ENCODE measurements at places on chromosomes 3 and 15.

DNA sequence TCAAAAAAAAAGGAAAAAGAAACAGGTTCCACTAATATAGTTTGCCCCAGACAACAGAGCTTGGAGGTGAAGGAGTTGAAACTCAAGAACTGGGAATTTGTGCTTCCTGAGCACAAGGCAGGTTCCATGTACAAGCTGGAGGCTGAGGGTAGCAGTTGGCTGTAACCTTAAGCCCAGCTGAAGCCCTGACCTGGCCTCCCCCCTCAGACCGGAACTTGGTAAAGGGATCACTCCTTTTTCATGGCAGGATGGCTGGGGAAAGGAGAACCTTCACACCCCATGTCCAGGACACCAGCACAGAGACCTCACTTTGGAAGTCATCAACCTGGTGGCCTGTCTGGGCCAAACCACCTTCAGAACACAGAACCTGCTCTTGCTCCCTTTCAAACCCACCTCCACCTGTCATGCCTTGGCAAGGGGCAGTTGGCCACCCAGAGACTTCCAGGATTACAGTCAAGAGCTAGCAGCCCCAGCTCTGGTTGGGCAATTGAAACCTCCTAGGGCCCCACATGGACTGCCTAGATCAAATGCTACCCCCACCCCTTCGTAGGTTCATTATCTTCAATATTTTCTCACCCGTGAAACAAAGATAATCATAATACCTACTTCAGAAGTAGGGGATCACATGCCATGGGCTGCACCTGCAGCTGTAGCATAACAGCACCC lies 3.5 kb downstream of the RPL29 start:
- no peak for DNase-seq

GRCh38 chr3:123102826-123103225 lies 36.0 kb downstream of the PDIA5 start:
- no peak for DNase-seq

- DNase-seq = no peak
Observed at GRCh38 chr15:39236375-39236774, 344.5 kb upstream of the THBS1 start.

GRCh38 chr15:87343966-87344365 lies 912.6 kb downstream of the NTRK3 start:
- DNase-seq = no peak

- no peak for DNase-seq
Observed at GRCh38 chr15:61541516-61541915, 312.4 kb upstream of the RORA start.

DNA sequence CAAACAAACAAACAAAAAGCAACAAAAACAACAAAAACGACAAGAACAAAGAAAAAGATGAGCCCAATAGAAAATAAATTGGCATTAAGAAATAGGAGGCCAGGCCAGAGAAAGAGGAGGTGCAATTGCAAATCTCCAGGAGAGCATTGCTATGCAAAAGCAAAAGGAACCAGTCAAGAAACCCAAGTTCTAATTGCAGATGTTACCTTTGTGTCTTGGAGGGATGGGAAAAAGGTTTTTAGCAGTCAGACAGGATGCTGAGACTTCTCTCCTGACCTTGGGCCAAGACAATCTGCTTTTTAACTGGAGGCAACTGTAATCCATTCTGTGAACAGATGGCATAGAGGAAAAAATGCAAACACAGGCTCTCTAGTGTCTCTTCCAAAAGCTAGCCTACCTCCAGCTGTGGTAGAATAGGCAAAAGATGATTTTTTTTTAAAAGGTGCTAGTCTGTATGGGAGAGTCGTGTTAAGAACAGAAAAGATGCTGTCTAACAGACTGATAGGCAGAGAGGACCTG lies 56.4 kb downstream of the LSAMP start:
- DNase-seq = no peak

- no peak for DNase-seq
Observed at GRCh38 chr15:88479169-88479568, 11.7 kb downstream of the MRPS11 start.

- DNase-seq = no peak
Observed at GRCh38 chr3:129531699-129532098, 3.3 kb downstream of the RHO start.

- DNase-seq = no peak
Observed at GRCh38 chr15:59847968-59848367, 156.1 kb upstream of the FOXB1 start.

- no peak for DNase-seq
Observed at GRCh38 chr3:64196236-64196929, 28.9 kb downstream of the PRICKLE2 start.

- DNase-seq = no peak
Observed at GRCh38 chr3:72390841-72391240, 457.4 kb downstream of the SHQ1 start.

DNA sequence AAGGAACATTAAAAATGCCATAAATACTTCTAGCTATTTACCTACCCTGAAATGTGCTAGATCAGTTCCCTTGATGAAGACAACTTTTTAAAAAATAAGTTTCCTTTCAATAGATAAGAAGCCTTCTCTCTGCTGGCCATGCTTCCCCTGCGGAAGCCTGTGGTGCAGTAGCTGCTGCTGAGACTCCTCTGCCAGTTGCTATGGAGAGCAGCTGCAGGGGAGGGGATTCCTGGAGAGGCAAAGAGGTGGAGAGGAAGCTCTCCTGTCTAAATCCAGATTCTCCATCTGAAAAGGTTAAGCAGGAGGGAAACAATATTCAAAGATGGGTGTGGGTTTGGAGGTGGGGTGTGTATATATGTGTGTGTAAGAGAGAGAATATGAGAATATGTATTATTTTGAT lies 69.8 kb upstream of the BFSP2 start:
- DNase-seq = no peak

GRCh38 chr15:60392986-60393790 lies 4.6 kb downstream of the ANXA2 start:
- DNase-seq = peak; percentile 98

- no peak for DNase-seq
Observed at GRCh38 chr15:44427756-44428724, 611 bp downstream of the CTDSPL2 start.

GRCh38 chr3:54685213-54685612 lies 242.6 kb downstream of the LRTM1 start:
- DNase-seq = no peak

GRCh38 chr3:195855471-195856409 lies 44.0 kb upstream of the MUC4 start:
- DNase-seq = no peak

GRCh38 chr15:31458596-31459399 lies 132.2 kb downstream of the KLF13 start:
- no peak for DNase-seq

DNA sequence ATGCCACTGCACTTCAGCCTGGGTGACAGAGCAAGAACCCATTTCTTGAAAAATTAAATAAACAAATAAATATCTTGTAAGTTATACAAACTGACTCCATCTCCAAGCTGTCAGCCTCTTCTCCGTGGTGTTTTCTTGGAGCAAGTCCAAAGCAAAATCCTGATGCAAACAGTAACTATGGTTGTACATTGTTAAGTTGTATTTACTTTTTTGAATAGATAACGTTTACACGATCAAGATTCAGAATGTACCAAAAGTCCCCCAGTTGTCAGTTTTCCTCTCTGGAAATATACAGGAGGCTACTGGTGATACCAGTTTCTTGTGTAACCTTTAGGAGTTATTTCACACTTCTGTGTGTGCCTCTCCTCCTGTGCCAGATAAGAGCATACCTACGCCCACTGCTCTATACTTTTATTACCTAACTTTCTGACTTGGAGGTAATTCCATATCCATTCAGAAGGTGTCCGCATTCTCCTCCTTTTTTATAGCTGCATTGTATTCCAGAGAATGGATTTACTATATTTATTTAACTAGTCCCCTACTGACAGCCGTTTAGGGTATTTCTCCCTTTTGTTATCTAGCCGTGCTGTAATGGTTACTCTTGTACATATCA lies 14.2 kb downstream of the CMTM7 start:
- DNase-seq = no peak

GRCh38 chr3:99484871-99485270 lies 153.5 kb upstream of the COL8A1 start:
- DNase-seq = peak; percentile 77

GRCh38 chr3:178712247-178712646 lies 176.0 kb downstream of the KCNMB2 start:
- DNase-seq = no peak

DNA sequence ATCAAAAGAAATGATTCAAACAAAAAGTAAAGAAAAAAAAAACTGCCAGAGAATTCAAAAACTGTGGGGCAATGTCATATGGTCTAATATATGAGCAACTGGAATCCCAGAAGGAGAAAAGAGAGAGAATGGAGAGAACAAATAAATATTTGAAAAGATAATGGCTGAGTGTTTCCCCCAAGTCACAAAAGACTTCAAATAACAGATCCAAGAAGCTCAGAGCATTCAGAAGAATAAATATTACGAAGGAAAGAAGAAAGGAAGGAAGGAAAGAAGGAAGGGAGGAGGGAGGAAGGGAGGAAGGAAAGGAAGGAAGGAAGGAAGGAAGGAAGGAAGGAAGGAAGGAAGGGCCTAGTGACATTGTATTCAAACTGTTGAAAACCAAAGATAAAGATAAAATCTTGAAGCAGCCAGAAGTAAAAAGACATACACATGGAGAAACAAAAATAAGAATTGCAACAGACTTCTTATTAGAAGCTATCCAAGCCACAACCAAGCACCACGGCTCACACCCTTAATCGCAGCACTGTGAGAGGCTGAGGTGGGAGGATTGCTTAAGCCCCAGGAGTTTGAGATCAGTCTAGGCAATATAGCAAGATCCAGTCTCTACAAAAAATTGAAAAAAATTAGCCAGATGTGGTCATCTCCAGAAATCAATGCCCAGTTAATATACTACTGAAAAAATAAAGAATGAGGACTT lies 118.9 kb upstream of the IGSF10 start:
- peak; percentile 64 for DNase-seq

DNA sequence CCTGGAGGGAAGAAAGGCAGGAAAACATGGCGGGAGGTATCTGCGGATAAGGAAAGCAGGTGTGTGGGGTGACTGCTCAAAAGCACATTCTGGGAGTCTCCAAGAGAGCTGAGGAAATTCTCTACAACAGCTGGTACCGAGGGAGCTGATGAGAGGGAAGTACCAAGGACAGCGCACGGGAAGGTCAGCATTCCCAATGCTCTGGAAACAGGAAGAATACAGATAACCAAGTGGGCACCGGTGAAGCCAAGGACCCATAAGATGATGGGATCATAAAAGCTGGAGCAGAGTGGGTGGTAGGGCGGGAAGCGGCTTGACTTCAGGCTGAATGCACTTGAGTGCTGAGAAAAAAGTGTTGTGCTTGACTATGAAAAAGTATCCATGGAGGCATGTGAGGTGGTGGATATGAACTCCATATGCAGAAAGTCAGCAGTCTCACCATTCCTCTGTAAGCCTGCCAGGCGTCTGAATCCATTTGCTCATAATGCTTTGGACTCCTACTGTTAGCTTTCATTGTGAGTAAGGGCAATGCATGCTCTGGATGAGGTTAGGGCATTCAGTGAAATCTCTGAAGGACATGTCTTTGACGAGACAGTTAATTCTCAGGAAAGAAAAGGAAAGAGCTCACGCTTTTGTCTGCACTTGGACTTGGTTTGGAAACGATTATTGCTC lies 215.5 kb downstream of the NR1D2 start:
- DNase-seq = no peak

GRCh38 chr3:183592821-183593220 lies 37.3 kb upstream of the KLHL6 start:
- DNase-seq = no peak

DNA sequence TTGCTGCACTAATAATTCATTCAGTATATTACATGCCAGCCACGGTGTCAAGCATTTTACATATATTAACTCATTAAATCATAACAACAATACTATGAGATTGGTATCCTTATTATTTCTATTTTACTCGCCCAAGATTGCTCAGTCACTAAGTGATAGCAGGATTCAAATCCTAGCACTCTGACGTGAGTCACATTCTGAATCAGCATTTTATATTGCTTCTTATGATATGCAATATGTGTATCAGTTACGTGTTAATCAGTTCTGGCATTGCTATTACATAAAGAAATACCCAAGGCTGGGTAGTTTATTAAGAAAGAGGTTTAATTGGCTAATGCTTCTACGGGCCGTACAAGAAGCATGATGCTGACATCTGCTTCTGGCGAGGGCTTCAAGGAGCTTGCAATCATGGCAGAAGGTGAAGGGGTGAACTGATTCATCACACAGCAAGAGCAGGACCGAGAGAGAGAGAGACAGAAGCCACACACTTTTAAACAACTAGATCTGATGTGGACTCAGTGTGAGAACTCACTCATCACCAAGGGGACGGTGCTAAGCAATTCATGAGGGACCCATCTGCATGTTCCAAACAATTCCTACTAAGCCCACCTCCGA lies 166.5 kb upstream of the TMCO5A start:
- no peak for DNase-seq

DNA sequence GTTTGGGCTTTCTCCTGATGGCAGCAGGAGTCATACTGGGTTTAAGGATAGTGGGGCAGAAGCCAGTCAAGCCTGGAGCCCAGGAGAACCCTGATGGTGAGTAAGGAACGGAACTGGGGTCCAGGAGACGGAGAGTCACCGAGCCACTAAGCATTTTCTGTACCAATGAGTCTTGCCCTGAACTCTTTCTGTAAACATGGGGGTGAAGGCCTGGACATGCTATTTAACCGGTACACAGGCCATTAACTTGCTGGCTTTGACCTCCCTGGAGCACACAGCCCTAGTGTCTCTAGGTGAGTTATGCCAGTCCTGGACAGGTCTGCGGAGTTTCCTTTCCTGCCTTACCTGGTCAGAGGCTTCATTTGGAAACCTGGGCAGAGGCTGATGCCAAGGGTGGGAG lies 3.9 kb downstream of the SLC6A6 start:
- no peak for DNase-seq

GRCh38 chr3:116966649-116967048 lies 257.1 kb downstream of the TUSC7 start:
- no peak for DNase-seq

GRCh38 chr15:77533578-77534430 lies 98.9 kb downstream of the LINGO1 start:
- DNase-seq = no peak

GRCh38 chr3:23594894-23595670 lies 210.7 kb upstream of the UBE2E1 start:
- peak; percentile 82 for DNase-seq

GRCh38 chr3:178456621-178457285 lies 79.5 kb upstream of the KCNMB2 start:
- no peak for DNase-seq

DNA sequence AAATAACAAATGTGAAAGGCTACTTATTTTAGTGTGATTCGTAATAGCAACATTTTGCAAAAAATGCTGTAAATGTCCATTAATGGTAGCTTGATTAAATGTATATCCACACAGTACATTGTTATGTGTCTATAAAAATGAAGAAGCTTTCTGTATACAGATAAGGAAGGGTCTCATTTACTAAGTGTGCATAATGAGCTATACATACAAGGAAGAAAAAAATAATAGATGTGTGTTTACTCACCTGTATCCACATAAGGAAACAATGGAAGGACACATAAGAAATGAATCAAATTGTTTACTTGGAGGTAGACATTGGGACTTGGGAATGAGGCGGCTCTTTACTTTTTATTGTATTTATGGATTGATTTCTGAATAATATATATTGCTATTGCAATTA lies 34.9 kb downstream of the MED12L start:
- DNase-seq = no peak

- no peak for DNase-seq
Observed at GRCh38 chr3:107634099-107634489, 111.3 kb downstream of the BBX start.

Measured in fibroblast of gingiva (primary cell).